ENCODE measurements at places on chromosomes 5 and 9. TPM values are rescaled to one million over a fixed set of nuclear protein-coding genes. Genes with fewer than 3 reads are reported as not detected.

DNA sequence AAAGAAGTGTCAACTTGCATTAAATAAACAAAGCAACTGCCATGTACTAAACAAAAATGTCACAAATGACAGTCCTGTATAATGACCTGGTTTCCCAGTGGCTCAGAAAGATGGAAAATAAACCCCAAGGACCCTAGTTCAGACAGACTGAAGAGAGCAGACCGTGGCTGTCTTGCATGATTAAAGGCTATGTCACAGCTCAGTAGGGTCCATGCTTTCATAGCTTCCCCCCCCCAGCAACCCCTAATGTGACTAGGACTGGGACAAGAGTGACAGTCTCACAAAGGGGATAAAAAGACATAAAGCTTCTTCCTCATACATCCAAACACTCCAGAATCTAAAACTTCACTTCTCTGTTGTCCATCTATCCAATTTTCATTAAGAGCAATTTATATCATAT, 113.6 kb downstream of the NR6A1 start:
- DNase-seq = no peak

DNA sequence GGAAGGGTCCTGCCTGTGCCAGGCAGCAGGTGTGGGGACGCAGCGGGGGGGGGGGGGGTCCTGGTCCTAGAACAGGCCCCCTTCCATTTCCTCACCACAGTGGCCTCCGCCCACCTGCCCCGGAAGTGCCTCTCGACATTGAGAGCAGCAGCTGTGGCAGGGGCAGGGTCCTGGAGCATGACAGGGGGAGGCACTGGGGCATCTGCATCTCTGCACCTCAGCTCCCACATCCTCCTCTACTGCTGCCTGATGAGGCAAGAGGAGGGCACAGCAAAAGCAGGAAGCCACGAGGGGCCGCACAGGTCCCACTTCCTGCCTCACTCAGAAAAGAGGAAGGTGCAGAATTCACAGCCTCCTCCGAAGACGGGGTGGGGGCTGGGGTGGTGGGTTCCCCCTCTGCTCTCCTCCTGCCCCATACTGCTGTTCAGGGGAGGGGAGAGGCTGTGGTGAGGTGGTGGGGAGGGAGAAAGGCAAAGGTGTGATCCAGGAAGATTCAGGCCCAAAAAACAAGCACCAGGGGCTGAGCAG, 14.8 kb downstream of the AKNA start:
- peak; percentile 58 for DNase-seq

SLC6A19 gene
- under 0.01 TPM for total RNA-seq

LRRC19 gene
- not detected for total RNA-seq

PDZD2 gene
- total RNA-seq = 13.5 TPM

EGFL7 gene
- total RNA-seq = 272 TPM

GRCh38 chr5:92641031-92641962, 939.7 kb downstream of the NR2F1-AS1 start:
- no peak for DNase-seq

PDLIM7 gene
- total RNA-seq = 21.3 TPM

SLIT3 gene
- total RNA-seq = under 0.01 TPM

GPX3 gene
- total RNA-seq = 0.54 TPM

- no peak for DNase-seq
Observed at GRCh38 chr5:74244406-74244805, 396.1 kb downstream of the ENC1 start.

SPATA31E1 gene
- not detected for total RNA-seq

GRCh38 chr5:135238622-135239452, 160.2 kb downstream of the MACROH2A1 start:
- DNase-seq = no peak

- DNase-seq = no peak
Observed at GRCh38 chr9:74804018-74804385, 83.7 kb downstream of the TRPM6 start.

DNA sequence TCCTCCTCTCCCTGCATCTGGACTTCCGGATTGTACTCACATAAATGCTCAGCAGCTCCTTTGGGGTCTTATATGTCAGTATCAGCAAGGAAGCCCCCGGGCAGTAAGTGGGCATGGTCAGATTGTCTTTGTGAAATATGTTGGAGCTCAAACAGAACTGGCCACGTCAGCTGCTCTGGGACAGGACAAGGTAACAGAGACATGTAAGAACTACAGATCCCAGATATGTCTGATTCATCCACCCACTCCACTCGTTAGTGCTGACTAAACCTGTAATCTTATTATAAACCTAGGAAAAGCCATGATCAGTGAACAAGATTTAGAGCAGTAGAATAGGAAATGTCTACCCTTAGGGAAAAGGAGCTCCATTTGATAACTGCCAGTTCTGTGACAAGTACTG, 561.8 kb downstream of the CETN3 start:
- no peak for DNase-seq

ZNF462 gene
- 6.5 TPM for total RNA-seq

- no peak for DNase-seq
Observed at GRCh38 chr9:12730198-12730597, 37.0 kb downstream of the TYRP1 start.

- DNase-seq = peak; percentile 46
Observed at GRCh38 chr5:146529984-146530383, 14.0 kb upstream of the GPR151 start.

GRCh38 chr5:32790411-32790951, 79.4 kb downstream of the NPR3 start:
- DNase-seq = no peak

GRCh38 chr5:25975885-25976284, 1062.5 kb downstream of the CDH9 start:
- no peak for DNase-seq

GRCh38 chr5:151141535-151141934, 16.0 kb downstream of the ANXA6 start:
- no peak for DNase-seq

DNA sequence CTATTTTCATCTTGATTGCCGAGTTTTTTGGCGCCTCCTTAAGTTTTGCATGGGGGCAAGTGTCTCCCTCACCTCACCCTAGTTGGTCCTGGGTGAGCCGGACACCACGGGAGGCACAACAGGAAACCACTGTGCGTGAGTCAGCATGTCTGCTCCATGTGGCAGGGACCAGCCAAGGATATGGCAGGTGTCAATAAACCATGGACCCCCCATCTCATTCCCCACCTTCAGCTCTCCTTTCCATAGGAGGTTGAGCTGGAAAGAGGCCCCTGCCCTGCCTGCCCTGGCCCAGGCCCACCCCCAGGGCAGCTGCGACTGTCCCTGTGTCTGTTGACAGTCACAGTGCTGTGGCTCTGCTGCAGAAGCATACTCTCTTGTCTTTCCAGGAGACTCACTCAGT, 3.1 kb downstream of the SPACA9 start:
- DNase-seq = no peak

DNA sequence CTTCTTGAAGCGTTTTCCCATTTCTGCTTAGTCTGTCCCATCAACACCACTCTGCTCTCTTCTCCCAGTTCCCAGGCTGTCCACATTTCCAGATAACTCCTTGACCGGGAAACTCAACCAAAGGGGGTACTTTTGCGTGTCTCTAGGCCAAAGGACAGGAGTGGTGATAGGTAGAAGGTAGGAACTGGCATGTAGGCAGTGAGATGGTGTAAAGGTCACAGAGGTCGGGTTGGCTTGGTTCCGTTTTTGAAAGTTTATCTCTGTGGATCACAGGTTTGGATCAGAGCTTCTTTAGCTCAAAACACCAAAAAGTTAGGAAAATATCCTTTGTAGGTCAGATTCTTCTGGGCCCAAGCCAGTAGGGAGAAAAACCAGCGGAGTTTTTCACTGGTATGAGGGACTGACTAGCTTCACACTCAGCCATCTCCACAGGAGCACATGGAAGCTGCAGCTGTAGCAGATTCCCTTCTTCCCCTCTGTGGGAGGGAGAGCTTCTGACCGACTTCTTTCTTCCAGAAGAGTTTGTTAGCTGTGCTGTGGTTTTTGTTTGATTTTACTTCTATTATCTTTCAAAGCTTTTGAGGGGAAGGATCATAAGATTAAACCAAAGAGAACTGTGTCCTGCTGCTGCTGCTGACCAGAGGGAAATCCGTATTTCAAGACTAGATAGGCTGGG, 98.4 kb upstream of the DMRT1 start:
- no peak for DNase-seq

DNA sequence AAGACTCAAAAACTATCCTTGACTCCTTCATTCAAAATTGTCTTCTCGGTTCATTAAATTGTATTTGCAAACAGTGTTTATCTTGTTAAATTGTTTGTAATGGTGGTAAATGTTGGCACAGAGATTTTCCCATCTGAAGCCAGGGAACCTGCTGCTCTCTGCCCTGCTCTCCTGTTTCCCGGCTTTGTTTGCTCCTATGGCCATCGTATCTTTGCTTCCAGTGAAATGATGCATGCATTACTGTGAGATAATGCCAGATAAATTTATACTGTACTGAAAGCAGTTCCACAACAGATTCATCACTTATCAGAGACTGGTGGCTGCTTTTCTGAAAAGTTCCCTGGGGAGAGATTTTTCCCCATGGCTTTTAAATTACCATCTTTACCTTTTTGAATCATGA, 81.4 kb downstream of the CD180 start:
- no peak for DNase-seq

DNA sequence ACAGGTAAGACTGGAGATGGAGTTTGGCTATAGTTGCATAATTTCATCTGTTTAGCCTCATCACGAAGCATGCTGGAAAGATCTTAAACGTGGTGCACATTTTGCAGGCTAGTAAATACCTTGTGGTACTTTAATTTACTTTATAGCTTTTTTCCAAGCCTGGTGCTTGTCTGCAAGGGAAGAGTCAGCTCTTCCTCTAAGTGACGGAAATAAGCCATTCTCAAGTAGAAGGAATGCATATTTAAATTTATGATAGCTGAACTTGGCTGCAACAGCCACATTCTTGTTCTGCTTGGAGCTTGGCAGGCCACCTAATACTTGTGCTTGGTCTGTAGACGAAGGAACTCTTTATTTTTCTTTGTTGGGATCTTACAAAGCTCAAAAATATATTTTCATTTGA, 188.0 kb upstream of the PIK3R1 start:
- no peak for DNase-seq

- no peak for DNase-seq
Observed at GRCh38 chr5:125075567-125075966, 329.1 kb upstream of the ZNF608 start.

ARL14EPL gene
- total RNA-seq = not detected

GRCh38 chr5:25393256-25393655, 748.5 kb upstream of the CDH10 start:
- DNase-seq = no peak

Measured in hematopoietic multipotent progenitor cell (in vitro differentiated cells).